ENCODE measurements at places on chromosomes 5 and 9. TPM values are rescaled to one million over a fixed set of nuclear protein-coding genes. Genes with fewer than 3 reads are reported as not detected.

The NPR3 gene
- 0.07 TPM for total RNA-seq

The SOWAHA gene
- 0.52 TPM for total RNA-seq

The SH3TC2 gene
- 0.04 TPM for total RNA-seq

The FBP1 gene
- 2.5 TPM for total RNA-seq

- no peak for DNase-seq
- H3K4me3 ChIP-seq = no peak overlapping the region
- H3K27me3 ChIP-seq = no peaks in the 10 kb centered on the region
- no peaks in the 10 kb centered on the region for H3K36me3 ChIP-seq
Observed at GRCh38 chr5:124740991-124741583, 5.4 kb downstream of the ZNF608 start.

- H3K4me3 ChIP-seq = no peak overlapping the region
- peaks cover 24% of the 10 kb centered on the region for H3K27me3 ChIP-seq
- no peak overlapping the region for H3K27ac ChIP-seq
- no peak for DNase-seq
- no peaks in the 10 kb centered on the region for H3K4me1 ChIP-seq
- no peaks in the 10 kb centered on the region for H3K36me3 ChIP-seq
Observed at GRCh38 chr9:107466826-107467225, 22.7 kb downstream of the KLF4 start.

DNA sequence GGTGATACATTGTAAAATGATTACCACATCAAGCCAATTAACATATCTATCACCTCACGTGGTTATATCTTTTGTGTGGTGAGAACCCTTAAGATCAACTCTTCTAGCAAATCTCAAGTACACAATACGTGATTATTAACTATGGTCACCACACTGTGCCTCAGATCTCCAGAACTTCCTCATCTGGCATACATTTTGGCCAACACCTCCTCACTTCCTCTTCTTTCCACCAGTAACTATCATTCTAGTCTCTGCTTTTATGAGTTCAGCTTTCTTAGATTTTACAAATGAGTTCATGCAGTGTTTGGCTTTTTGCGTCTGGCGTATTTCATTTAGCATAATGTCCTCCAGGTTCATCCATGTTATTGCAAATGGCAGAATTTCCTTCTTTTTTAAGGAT, 35.8 kb downstream of the PRKACG start:
- H3K27ac ChIP-seq = no peak overlapping the region
- H3K27me3 ChIP-seq = no peaks in the 10 kb centered on the region
- DNase-seq = no peak
- peaks cover 21% of the 10 kb centered on the region for H3K4me1 ChIP-seq
- no peaks in the 10 kb centered on the region for H3K36me3 ChIP-seq
- no peak overlapping the region for H3K4me3 ChIP-seq

DNA sequence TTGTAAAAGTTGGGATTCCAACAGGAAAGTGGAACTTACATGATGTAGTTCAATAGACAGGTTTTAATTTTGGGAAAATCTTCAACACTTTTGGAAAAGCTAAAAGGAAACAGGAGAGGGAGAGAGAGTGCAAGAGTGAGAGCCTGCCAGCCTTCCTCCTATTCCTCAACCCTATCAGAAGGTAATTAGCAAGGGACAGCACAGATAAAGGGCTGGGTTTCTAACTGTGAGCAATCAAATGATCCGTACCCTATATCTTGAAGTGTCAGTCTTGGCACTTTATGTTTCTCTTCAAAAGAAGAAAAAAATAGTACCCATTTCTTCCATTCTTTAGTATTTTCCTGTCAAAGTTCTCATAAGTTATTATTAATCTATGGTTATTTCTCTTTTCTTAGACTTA, 79.4 kb downstream of the FER start:
- no peaks in the 10 kb centered on the region for H3K27me3 ChIP-seq
- DNase-seq = no peak
- peaks cover 20% of the 10 kb centered on the region for H3K4me1 ChIP-seq
- H3K4me3 ChIP-seq = no peak overlapping the region
- no peak overlapping the region for H3K27ac ChIP-seq

GRCh38 chr5:16013334-16014065, 166.1 kb downstream of the MARCHF11 start:
- no peak overlapping the region for H3K27ac ChIP-seq
- no peak for DNase-seq

- no peak overlapping the region for H3K27ac ChIP-seq
- H3K27me3 ChIP-seq = peaks cover 70% of the 10 kb centered on the region
- H3K4me3 ChIP-seq = no peak overlapping the region
- H3K4me1 ChIP-seq = peaks cover 18% of the 10 kb centered on the region
Observed at GRCh38 chr5:132779961-132780360, 2.9 kb upstream of the SEPTIN8 start.

GRCh38 chr5:92760550-92760949, 820.5 kb downstream of the NR2F1-AS1 start:
- no peak overlapping the region for H3K4me3 ChIP-seq
- no peak for DNase-seq
- no peaks in the 10 kb centered on the region for H3K36me3 ChIP-seq
- no peaks in the 10 kb centered on the region for H3K27me3 ChIP-seq

- no peak overlapping the region for H3K4me3 ChIP-seq
- H3K27me3 ChIP-seq = no peaks in the 10 kb centered on the region
- H3K27ac ChIP-seq = no peak overlapping the region
- no peak for DNase-seq
- peaks cover 8% of the 10 kb centered on the region for H3K4me1 ChIP-seq
Observed at GRCh38 chr9:20286969-20287368, 335.3 kb downstream of the MLLT3 start.

DNA sequence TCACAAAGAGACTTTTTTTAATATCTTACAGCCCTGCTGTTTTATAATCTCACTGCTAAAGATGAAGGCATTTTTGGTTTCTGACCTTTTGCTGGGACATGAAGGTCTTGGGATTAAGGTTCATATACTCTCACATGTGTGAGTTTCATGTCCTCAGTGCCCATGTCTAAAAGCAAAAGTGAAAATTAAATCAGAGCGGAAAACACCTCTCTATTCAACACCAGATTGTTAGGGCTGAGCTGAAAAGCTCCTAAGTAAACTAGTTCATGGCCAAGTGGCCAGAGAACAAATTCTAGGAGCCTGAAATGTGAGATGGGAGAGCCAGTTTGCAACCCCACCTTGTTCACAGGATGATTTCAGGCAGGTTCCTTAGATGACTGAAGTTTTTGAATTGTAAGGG, 110.9 kb downstream of the GRIA1 start:
- H3K27ac ChIP-seq = no peak overlapping the region
- no peak overlapping the region for H3K4me3 ChIP-seq
- H3K27me3 ChIP-seq = no peaks in the 10 kb centered on the region
- no peaks in the 10 kb centered on the region for H3K36me3 ChIP-seq
- no peak for DNase-seq
- H3K4me1 ChIP-seq = no peaks in the 10 kb centered on the region

DNA sequence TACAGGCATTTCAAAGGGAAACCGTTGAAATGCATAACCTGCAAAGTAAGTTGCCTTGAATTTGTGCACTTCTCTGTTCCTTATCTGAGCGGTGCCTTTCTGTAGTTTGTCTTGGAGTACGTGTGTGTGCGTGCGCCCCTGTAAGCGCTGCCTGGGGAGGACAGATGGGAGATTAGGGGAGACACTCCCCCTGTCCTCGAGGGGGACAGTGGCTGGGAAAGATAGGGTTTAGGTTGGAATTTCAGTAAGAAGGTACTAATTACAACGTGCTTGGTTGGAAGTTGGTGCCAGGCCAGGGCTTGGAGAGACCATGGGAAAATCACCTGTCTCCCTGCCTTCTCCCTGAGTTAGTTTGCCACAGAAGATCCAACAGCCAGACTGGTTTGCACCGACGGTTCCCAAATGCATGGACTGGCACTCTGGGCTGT, 73.2 kb downstream of the PIK3R1 start:
- peaks cover 45% of the 10 kb centered on the region for H3K4me1 ChIP-seq
- H3K4me3 ChIP-seq = peak overlapping the region; percentile 65
- H3K27me3 ChIP-seq = no peaks in the 10 kb centered on the region
- H3K27ac ChIP-seq = no peak overlapping the region

- H3K4me1 ChIP-seq = peaks cover 14% of the 10 kb centered on the region
- no peak overlapping the region for H3K27ac ChIP-seq
- no peaks in the 10 kb centered on the region for H3K36me3 ChIP-seq
- DNase-seq = no peak
Observed at GRCh38 chr5:147767048-147767447, 15.5 kb downstream of the JAKMIP2 start.

Measured in GM23338 (cell line).